ENCODE measurements at places on chromosomes 2 and 18. TPM values are rescaled to one million over a fixed set of nuclear protein-coding genes. Genes with fewer than 3 reads are reported as not detected.

DNA sequence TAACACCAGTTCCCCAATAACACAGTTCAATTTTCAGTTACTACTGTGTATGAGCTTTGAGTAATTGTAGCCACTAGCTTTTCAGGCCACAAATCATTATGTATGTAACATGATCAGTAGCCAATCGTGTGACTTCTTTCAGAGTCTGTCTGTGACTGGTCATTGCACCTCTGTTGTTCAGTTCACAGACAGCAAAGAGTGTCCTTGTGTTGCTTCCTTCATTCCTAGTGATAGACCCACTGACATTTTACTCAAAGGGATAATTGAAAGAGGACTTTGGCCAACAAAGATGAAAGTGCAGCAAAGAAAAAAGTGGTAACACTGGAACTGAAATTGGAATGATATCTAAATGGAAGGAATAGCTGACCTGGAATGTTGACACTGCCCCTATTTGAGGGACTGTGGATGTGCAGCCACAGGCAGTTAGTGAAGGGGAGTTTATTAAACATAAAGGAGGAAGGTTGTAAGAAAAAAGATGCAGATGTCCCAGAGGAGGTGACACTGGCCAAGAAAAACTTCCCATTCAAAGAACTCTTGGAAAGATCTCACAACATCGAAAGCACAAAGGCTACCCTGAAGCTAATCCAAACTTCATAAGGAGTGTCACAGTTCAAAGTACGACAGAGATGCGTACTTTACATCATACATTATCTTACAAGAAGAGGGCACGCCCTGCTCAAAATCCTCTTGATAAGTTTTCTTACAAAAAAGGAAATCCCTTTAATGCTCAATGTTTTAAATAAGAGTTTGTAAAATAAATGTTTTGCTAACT, 19.3 kb downstream of the TTC39C start:
- no peak for DNase-seq
- peaks cover 5% of the 10 kb centered on the region for H3K4me1 ChIP-seq
- no peaks in the 10 kb centered on the region for H3K36me3 ChIP-seq
- no peak overlapping the region for H3K4me3 ChIP-seq
- no peaks in the 10 kb centered on the region for H3K27me3 ChIP-seq

- H3K4me1 ChIP-seq: no peaks in the 10 kb centered on the region
- no peak overlapping the region for H3K4me3 ChIP-seq
- H3K27ac ChIP-seq: no peak overlapping the region
- H3K36me3 ChIP-seq: no peaks in the 10 kb centered on the region
Measured at GRCh38 chr2:162293122-162293786, 25.2 kb downstream of the IFIH1 start.

DNA sequence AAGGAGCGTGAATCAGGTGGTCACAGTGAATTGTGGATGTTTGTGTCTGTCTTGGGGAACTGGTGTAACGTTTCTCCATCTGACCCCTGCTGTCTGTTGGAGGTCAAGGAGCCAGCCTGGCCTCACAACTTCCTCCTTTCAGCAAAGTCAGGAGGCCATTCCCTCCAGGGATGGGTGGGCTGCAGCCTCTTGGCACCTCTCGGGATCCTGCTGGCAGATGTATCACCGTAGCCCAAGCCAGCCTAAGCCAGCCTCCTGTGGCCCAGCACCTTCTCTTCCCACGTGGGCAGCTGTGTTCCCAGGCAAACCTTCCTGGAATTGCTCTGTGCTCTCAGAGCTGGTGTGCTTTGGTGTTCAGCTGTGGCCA, 30.5 kb downstream of the HPCAL1 start:
- no peak for DNase-seq
- no peaks in the 10 kb centered on the region for H3K36me3 ChIP-seq
- H3K4me1 ChIP-seq: peaks cover 48% of the 10 kb centered on the region
- no peak overlapping the region for H3K27ac ChIP-seq
- no peak overlapping the region for H3K4me3 ChIP-seq

DNA sequence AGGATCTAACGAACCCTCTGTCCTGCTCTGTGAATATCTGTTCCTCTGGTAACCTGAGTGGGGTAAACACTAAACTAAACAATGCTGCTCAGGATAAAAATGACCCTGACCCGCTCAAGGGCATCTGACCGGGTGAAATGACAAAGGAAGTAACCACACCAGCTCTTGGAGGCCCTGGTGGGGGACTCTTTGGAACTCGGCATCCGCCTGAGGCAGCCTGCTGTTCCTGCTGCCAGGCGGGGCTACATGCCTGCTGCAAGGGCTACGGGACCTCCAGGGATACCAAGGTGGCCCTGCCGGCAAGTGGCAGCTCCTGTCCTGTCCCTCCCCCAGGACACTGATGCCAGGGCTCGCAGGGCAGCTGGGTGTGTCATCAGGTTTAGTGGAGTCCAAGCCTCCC, 273.3 kb downstream of the HDAC4 start:
- peak overlapping the region; percentile 23 for H3K27ac ChIP-seq
- no peak overlapping the region for H3K4me3 ChIP-seq
- H3K27me3 ChIP-seq: no peaks in the 10 kb centered on the region
- peaks cover 6% of the 10 kb centered on the region for H3K4me1 ChIP-seq
- no peak for DNase-seq

DNA sequence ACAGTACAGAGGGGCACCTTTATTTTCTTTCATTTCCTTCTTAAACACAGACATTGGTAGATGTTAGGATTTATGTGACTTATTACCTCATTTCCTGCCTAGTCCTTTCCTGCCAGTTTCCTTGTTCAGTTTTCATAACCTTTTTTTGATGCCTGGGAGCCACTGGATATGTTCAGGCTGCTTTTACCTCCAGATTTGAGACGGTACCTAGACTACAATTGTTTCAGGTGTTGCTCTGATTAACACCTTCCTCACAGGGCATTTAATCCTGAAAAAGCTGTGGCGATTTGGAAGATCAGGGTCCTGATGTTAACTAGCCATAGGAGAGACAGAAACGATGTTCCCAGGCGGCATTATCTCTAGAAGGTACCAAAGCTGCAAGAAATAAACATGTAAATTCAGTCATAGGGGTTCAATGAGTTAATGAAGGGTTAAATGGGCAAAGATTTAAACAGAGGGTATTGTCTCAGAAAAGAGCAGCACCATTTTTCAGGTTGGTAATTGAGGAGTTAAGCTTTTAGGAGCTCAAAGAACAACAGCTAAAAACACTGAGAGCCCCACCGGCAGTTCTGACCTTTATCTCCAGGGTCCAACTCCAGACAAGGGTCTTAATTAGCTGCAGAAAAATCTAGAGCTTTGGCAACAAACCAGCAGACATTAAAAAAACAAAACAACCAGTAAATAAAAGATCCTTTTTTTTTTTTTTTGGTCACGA, 93.3 kb downstream of the HRH4 start:
- no peaks in the 10 kb centered on the region for H3K36me3 ChIP-seq
- no peak overlapping the region for H3K27ac ChIP-seq
- no peak overlapping the region for H3K4me3 ChIP-seq
- no peaks in the 10 kb centered on the region for H3K4me1 ChIP-seq
- no peaks in the 10 kb centered on the region for H3K27me3 ChIP-seq

DNA sequence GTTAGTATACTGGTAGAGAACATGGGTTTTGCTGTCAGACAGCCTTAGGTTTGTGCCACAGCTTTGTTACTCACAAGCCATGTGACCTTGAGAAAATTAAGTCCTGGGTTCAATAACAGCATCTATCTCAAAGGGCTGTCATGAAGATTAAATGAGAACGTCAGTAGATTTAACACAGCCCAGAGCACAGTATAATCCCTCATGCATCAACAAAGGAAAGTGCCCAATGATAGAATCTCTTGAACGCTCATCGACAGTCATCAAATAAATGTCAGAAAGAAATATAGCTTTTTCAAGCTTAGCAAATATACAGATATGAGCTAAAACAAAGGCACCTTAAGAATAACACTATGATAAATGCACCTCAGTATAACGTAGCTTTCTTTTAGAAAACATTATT, 22.3 kb downstream of the CUL3 start:
- no peak overlapping the region for H3K4me3 ChIP-seq
- no peak for DNase-seq
- no peaks in the 10 kb centered on the region for H3K27me3 ChIP-seq
- H3K27ac ChIP-seq: no peak overlapping the region

- H3K27ac ChIP-seq: no peak overlapping the region
- H3K4me1 ChIP-seq: no peaks in the 10 kb centered on the region
- peaks cover 10% of the 10 kb centered on the region for H3K27me3 ChIP-seq
- DNase-seq: no peak
Measured at GRCh38 chr2:235270956-235271355, 222.9 kb upstream of the AGAP1 start.

DNA sequence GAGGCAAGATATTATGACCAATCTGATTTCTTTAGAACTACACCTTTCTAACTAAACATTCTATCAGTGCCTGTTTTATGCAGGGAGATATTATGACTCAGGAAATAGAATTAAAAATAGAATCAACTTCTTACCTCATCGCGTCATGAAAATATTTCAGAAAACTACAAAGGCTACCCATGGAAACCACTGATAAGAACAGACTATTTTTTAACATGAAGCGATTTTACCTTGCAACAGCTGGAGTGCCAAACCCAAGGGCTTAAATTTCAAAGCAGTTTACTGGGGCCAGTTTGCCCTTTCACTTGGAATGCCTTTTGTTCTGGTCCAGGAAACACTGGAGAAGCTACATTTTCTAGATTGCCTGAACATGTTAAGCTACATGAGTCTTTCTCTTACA, 304.8 kb upstream of the CCDC68 start:
- H3K4me3 ChIP-seq: no peak overlapping the region
- no peak for DNase-seq
- H3K36me3 ChIP-seq: peaks cover 19% of the 10 kb centered on the region
- H3K4me1 ChIP-seq: peaks cover 60% of the 10 kb centered on the region
- H3K27ac ChIP-seq: peak overlapping the region; percentile 76

- DNase-seq: no peak
- H3K27ac ChIP-seq: peak overlapping the region; percentile 95
- H3K27me3 ChIP-seq: no peaks in the 10 kb centered on the region
- peaks cover 46% of the 10 kb centered on the region for H3K4me1 ChIP-seq
Measured at GRCh38 chr2:219496825-219497494, 1.7 kb upstream of the GMPPA start.

- no peak overlapping the region for H3K27ac ChIP-seq
- no peaks in the 10 kb centered on the region for H3K36me3 ChIP-seq
- H3K27me3 ChIP-seq: no peaks in the 10 kb centered on the region
- H3K4me1 ChIP-seq: no peaks in the 10 kb centered on the region
- no peak for DNase-seq
Measured at GRCh38 chr2:19488009-19488691, 129.7 kb upstream of the OSR1 start.

DNA sequence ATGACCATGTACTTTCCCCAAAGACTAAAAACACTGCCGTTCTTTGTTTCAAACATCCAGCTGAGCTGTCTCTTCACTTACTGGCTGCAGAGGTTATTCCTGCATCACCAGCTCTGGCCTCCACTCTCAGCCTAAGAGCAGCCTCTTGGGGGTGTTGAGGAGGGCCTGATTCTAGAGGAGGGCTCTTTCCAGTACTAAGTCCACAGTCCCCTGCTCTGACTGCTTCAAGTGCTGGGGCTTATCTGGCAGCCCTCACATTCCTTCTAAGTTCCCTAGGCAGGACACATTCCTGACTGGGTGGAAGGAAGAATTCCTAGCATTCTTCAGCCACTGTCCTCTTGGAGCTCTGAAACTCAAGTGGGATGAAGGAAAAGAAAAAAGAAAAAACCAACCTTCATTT, 32.9 kb upstream of the EHBP1 start:
- H3K36me3 ChIP-seq: no peaks in the 10 kb centered on the region
- H3K4me3 ChIP-seq: no peak overlapping the region
- no peak for DNase-seq
- H3K27me3 ChIP-seq: no peaks in the 10 kb centered on the region
- H3K27ac ChIP-seq: no peak overlapping the region
- peaks cover 4% of the 10 kb centered on the region for H3K4me1 ChIP-seq

DNA sequence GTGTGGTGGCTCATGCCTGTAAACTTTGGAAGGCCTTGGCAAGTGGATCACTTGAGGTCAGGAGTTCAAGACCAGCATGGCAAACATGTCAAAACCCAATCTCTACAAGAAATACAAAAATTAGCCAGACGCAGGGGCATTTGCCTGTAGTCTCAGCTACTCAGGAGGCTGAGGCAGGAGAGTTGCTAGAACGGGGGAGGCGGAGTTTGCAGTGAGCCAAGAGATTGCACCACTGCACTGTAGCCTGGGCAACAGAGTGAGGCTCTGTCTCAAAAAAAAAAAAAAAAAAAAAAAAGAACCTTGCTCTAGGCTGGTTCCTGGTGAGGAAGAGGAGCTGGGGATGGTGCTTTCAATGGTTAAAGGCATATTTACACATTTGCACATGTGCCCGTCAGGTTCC, 129.4 kb downstream of the LYPD6B start:
- H3K4me3 ChIP-seq: no peak overlapping the region
- H3K27ac ChIP-seq: no peak overlapping the region
- H3K36me3 ChIP-seq: no peaks in the 10 kb centered on the region
- DNase-seq: no peak
- no peaks in the 10 kb centered on the region for H3K4me1 ChIP-seq

Gene FHOD3
- 298 TPM for polyA plus RNA-seq

Gene GORASP2
- polyA plus RNA-seq: 56.2 TPM

Gene HJURP
- 0.28 TPM for polyA plus RNA-seq

Gene POU3F3
- 0.59 TPM for polyA plus RNA-seq

Gene SCN1A
- polyA plus RNA-seq: 0.22 TPM

Gene DCDC2C
- polyA plus RNA-seq: not detected

Gene RAD51AP2
- 0.15 TPM for polyA plus RNA-seq

Gene TRIM43
- not detected for polyA plus RNA-seq

Gene GMCL1
- 3.3 TPM for polyA plus RNA-seq

Gene C1GALT1C1L
- 1.8 TPM for polyA plus RNA-seq

Gene DSC3
- polyA plus RNA-seq: 0.39 TPM

Gene MC5R
- polyA plus RNA-seq: not detected

Gene SLC19A3
- polyA plus RNA-seq: 0.81 TPM

Gene ZSWIM2
- polyA plus RNA-seq: not detected

Gene TBR1
- not detected for polyA plus RNA-seq

Gene TCF7L1
- polyA plus RNA-seq: 8.9 TPM
